ENCODE measurements at places on chromosomes 5 and 9.

DNA sequence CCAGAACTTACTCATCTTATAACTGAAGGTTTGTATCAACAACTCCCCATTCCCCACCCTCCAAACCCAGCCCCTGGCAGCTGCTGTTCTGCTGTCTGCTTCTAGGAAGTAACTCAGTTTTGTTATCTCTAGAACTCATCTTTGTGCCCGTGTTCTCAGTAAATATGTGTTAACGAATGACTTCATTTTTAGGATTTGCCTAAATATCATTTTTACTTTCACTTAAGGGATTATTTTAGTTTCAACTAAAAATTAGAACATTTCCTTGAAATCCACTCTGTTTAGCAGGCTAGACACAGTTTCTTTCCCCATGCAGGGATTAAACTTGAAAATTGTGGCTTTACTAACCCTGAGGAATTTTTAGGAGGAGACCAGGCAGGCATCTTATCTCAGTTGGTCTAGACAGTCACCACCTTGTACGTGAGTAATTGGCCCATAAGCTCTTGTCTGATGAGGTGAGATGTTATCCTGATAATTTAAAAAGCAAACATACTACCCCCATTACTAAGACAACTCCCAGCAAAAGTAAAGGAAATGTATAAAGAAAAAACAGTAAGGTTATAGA is 68.2 kb upstream of the TNFAIP8 start:
- DNase-seq = no peak

DNA sequence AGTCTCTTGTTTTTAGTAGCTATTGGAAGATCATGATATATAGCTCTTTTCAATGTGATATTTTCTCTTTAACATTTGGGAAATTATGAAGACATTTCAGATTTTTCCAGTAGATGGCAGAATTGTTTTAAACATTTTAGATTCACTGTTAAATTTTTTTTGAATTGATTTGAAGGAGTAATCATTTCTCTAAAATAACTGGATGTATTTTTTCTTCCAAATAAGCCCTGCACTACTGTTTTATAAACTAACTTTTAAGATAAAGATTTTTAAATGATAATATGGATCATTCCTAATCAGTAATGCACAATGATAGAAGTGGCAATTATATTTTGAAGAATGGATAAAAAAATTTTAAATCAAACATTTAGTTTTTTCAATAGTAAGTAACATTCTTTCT is 14.2 kb downstream of the NDUFAF2 start:
- DNase-seq = no peak

GRCh38 chr9:120974921-120975320 is 48.3 kb upstream of the TRAF1 start:
- no peak for DNase-seq

DNA sequence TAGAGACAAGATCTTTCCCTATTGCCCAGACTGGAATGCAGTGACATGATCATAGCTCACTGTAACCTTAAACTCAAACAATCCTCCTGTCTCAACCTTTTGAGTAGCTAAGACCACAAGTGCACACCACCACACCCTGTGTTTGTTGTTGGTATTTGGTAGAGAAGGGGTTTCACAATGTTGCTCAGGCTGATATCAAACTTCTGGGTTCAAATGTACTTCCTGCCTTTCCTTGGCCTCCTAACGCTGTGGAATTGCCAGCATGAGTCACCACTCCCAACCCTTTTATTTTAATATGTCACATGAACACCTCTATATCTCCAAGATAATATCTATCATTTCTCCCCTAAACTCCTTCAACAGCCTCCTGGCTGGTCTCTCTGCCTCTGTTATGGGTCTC is 719.0 kb downstream of the PTPRD start:
- no peak for DNase-seq
